DND-41 (cell line): ENCODE measurements at places on chromosomes 11 and 22.

DNA sequence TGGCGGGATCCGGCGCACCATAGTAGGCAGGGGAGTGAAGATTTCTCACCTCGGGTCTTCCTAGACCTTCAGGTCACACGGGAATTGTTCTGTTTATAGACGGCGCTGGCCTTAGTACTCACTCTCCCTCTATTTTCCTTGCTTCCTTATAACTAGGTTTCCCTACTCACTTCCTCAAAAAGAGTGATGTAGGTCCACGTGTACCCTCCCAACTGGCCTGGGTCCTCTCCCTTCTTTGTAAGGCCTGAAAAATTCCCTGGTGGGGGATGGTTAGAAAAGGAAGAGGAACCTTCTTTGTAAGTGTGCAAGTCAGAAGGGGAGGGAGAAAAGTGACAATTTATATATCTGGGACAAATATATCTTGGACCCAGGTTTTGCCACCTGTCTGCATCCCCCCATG is 2.9 kb upstream of the TMEM9B start:
- DNase-seq: no peak

DNA sequence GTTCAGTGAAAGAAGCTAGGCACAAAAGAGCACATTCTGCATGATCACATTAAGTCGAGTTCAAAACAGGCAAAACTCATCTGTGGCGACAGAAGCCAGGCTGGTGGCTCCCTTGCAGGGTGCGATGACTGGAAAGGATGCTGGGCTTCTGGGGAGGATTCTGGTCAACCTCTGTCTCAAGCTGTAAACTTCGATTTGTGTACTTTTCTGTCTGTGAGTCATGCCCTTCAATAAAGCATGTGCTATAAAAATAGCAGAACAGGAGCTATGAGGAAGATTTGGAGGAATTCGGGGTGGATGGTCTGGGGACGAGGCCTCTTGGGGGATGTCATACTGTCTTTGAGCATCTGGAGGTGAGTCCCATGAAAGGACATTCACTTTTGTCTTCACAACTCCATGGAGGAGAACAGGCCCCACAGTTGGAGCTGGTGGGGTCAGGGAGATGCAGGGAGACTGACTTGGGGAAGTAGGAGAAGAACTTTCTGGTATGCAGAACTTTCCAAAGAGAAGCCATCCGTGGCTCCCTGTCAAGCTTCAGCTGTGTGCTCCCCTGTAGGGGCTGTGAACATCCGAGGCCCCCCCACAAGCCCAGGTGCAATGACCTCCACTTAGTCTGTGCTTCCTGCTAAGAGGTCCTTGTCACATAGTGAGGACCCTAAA is 77.8 kb upstream of the LINC01488 start:
- DNase-seq: no peak

DNA sequence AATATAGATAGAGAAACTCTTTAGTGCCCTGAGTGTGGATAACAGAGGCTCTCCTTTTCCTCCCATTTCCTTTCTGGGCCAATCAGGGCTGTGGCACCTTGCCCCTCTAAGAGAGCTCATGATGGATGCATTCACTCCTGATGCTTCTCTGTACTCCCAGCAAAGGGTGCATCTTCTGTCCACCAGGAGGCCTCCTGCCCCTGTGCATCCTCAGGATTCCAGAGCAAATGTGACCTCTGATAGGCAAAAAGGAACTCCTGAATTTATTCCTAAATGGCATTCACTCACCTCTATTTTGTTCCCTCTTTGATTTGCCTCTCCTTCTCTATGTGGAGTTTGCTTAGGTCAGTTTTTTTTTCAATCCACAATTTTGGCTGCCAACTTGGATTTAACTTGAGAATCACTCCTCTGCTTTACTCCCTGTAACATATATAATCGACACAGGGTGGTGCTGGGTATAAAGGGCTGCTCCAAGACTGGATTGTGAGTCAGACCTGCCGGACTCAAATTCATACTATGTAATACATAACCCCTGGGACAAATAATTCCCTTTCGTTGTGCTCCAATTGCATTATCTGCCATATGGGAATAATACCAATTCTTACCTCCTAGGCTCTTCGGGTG is 1.1 kb upstream of the MRGPRX4 start:
- DNase-seq: peak; percentile 17

- no peak for DNase-seq
These were observed 222.6 kb downstream of the LARGE1 start for GRCh38 chr22:33697640-33698039.

GRCh38 chr22:49048591-49048990 is 779.1 kb downstream of the BRD1 start:
- DNase-seq: no peak

DNA sequence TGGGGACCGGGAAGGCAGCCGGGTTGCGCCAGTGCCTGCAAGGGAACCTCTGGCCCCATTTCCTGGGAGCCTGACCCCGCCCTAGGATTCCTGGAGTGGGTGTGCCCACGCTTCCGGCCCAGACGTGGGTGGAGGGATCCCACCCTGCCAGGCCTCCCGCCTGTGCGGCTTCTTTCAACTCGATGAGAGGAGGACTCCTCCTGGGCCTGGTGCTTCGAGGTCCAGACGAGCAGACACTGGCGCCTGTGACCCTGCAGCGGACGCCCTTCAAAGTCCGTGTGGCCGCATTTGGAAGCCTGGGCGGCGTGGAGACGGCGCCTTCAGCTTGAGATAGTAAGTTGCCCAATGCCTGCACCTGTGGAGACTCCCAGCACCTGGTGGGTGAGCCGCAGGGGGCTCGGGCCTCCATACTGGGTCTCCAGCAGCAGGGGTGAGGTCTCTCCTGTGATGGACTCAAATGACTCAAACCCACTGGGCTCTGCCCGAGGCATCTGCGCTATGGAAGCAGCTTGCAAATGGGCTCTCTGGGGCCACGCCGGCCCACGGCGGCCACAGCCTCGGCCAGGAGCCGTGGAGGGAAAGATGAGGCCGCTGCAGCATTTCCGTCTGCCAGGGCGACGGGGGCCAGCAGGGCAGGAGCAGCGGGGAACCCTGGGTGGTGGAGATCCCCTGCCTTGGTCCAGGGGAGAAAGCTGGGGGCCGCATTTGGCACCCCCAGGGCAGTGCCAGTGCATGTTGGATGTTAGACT is 64.3 kb upstream of the PPARA start:
- DNase-seq: no peak

GRCh38 chr11:116366980-116367645 is 405.7 kb downstream of the BUD13 start:
- no peak for DNase-seq

GRCh38 chr11:60766547-60766946 is 9.9 kb downstream of the MS4A15 start:
- no peak for DNase-seq

DNA sequence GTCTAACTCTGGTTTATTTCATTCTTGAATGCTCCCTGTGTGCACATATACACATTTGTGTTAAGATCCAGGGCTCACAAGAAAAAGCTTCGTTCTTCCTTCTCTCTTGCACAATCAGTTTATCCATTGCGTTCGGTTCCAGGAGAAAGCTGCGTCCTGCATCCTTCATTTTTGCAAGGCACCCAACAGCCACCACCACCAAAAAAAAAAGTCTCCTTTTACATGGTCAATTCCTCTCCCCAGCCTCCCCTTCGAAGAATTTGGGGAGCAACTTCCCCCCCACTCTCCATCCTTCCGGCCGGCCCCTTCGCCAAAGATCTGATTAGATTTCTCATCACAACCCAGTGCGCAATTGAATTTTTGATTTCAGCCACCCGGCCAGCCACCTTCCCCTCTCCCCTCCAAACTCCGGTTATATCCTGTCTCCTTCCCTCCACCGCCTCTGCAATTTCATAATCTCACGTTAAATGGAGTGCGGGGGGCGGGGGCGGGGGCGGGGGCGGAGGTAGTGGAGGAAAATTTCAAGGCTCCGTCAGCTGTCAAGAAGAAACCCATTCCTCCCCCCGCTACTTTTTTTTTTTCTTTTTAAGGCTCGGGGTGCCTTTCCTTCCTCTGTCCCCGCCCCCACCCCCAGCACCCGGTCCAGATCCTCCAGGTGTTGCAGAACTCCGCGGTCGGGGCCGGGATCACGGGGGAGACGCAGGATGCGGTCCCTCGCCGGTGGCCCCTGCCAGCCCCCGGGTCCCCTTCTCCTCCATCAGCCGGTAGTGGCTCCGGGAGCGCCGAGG is 1166.5 kb downstream of the LRRC4C start:
- DNase-seq: no peak

DNA sequence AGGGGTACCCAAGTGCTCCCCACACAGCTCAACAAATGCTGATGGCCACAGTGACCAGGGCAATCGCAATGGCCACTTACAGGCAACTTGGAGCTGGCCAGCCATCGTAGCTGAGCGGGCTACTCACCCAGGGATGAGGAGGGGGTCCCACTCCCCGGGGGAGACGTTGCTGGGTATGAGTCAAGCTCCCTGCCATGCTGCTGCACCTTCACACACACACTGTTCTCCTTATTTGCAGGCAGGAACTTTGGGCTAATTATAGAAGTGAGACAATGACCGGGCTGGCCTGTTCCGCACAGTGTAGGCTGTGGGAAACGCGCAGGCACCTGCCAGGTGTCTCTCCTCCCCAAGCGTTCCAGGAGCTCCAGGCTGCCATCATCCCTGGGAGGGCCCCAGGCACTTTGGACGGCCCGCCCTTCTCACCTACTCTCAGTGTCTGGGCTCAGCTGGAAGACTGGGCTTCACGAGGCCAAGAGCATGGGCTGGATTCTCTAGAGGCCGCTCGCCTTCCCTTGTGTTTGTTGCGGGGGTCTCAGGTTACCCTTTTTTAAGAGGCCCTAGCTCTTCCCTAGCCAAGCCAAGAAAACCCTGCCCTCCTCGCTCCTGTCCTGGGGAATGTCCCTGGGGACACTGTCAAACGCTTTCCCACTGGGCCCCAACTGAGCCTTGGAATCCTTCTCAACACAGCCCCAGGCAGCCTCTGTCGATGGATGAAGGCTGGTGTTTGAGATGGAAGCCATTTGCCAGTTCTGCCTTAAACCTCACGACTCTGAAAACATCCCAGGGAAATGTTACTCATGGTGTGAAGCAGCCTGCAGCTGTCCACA is 73.0 kb downstream of the RTL6 start:
- DNase-seq: no peak

DNA sequence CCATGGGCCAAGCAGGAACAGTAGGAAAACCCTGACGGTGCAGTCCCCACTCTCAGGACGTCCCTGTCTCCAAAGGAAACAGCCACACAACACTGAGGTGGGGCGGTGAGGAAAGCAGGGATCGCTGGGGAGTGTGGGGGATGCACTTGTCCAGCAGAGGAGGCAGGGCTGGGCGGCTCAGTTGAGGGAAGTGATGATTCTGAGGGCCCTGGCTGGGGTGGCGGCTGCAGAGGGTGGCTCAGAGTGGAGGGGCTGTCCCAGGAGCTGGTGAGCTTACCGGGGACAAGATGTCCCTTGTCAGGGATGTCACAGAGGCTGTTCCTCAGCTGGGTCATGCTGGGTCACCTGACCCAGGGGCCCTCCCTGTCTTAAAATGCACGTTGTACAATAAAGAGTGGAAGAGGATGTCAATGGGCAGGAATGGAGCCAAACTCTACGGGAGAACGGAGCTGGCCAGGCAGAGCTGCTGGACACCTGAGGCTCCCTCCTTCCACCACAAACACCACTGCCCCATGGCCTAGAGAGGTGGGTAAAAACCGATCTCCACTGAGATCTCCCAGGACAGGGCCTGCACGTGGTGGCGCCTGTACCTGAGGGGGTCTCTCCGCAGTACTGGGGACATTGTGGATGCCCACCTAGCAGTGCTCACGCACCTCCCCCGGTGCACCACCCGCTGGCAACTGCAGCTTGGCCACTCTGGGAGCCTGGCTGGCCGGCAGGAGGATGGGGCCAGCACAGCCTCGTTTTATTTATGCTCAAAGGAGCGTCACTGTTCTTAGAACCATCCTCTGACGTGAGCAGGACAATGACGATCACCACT is 9.7 kb upstream of the EFCAB6 start:
- no peak for DNase-seq

- no peak for DNase-seq
These were observed 18.4 kb upstream of the TAB1 start for GRCh38 chr22:39381009-39381755.

DNA sequence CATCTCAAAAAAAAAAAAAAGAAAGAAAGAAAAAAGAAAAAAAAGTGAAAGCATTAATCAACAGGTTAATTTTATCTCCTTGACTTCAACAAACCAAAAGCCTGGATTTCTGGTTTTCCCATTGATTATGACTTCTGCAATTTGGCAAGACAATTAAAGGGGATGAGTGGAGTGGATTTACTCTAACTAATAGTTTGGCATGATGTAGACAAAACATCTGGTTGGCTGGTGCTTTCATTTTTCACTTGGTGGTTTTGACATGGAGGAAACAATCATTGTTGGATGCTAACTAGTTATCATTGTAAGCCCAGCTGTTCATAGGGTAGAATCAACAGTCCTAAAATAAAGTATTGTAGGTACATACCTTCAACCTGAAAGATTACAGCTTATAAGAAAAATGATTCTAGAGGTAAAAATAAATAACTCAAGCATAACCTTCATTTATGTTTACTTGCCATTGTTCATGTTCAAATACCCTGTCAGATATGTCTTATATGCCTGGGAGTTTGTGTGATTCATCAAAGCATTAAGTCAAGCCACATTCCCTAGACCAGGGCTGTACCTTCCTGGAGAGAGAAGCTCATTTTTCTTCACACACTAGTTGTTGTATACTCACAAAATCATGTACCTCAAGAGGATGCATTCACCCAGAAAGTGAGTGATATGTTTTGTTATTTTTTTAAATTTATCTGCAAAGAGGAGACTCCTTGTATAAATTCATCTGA is 15.1 kb downstream of the FIBIN start:
- DNase-seq: no peak

- no peak for DNase-seq
These were observed 17.5 kb downstream of the UQCR10 start for GRCh38 chr22:29784451-29785361.

DNA sequence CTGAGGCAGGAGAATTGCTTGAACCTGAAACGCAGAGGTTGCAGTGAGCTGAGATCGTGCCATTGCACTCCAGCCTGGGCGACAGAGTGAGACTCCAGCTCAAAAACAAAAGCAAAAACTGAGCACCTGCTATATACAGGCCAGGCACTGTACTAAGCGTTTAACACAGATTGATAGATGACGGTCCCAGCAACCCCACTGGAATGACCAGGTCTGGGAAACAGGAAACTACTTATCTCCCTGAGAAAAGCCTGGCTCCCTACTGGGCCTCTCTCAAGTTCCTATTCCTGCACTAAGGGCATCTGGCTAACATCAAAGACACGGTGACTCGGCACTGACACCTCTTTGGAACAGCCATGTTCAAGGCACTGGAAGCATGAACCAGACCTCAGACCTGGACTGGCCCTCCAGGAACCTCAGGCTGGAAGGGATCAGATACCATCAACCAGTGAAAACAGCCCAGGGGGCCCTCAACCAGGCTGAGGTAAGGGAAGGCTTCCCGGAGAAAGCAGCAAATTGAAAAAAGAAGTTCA is 16.6 kb downstream of the ARAP1 start:
- no peak for DNase-seq

DNA sequence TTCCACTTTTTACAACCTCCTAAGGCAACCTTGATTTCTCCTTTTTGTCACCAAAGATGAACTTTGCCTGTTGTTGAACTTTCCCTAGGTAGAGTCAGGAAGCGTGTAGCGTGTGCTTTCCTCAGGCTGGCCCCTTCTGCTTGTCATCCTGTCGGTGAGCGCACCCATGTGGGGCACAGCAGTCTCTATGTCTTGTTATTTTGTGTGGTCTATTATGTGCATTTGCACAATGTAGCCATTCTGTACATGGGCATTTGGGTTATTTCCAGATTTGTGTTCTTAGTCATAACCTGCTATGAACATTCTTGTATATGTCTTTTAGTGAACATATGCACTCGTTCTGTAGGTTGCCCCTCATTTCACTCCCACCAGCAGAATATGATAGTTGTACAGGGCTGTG is 34.9 kb downstream of the CABIN1 start:
- no peak for DNase-seq

GRCh38 chr11:62602141-62603071 is 741 bp upstream of the MTA2 start:
- DNase-seq: no peak

- no peak for DNase-seq
These were observed 926.3 kb downstream of the OPCML start for GRCh38 chr11:132605825-132606570.
